ENCODE measurements at places on chromosomes 13 and 19.

DNA sequence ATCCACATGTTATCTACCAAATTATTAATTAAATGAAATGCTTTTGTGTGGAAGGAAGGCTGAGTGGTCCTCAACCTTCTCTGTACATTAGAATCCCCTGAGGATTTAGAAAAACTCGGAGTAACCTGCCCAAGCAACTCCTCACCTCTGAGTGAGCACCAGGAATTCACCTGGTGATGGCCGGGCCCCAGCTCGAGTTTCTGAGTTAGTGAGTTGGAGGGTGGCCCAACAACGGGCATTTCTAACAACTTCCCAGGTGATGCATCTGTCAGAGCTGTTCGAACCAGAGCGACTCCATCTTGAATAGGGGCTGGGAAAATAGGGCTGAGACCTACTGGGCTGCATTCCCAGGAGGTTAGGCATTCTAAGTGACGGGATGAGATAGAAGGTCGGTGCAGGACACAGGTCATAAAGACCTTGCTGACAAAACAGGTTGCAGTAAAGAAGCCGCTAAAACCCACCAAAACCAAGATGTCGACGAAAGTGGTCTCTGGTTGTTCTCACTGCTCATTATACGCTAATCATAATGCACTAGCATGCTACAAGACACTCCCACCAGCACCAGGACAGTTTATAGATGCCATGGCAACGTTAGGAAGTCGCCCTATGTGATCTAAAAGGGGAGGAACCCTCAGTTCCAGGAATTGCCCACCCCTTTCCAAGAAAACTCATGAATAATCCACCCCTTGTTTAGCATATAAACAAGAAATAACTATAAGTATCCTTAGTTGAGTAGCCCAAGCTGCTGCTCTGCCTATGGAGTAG, 44.2 kb upstream of the SHISA2 start:
- DNase-seq, result no peak

DNA sequence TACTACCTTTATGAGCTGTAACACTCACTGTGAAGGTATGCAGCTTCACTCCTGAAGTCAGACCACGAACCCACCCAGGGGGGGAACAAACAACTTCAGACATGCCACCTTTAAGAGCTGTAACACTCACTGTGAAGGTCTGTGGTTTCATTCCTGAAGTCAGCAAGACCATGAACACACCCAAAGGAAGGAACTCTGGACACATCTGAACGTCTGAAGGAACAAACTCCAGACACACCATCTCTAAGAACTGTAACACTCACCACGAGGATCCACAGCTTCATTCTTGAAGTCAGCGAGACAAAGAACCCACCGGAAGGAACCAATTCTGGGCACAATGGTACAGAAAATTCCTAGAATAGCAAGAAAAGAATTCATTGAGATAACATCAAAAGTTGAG, 1796.5 kb upstream of the MIR17HG start:
- DNase-seq, result no peak

DNA sequence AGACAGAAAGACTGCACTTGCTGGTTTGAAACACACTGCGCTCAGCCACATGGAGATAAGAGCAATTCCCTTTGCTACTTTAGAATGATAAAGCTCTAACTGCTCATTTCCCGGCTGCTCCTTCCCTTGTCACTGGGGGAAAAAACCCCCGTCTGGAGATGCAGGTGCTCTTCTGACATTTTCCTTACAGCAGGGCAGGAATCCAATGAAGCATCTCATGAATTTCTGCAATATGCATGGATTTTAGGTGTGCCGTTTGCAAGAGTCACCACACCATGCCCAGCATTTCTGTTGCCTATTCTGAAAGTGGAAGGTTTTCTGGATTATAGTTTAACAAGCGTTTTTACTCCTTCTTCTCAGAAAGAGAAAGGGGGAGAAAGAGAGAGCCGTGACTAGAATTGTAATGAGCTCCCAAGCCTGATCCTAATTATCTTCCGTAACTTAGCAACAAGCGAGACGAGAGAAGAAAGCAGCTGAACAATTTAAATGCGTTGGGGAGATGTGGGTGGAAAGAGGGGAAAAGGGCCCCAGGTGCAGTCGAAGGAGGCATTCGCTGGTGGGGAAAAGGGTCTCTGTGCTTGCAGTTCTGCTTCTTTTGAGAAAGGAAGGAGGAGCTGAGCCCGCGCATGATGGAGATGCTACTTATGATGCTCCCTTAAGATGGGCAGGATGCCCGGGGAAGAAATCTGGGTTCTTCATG, 76.6 kb upstream of the SPATA13 start:
- no peak for DNase-seq

- no peak for DNase-seq
These were observed 8.3 kb upstream of the DZIP1 start for GRCh38 chr13:95652821-95653220.

GRCh38 chr19:15583346-15583745, 31.7 kb upstream of the CYP4F8 start:
- no peak for DNase-seq

DNA sequence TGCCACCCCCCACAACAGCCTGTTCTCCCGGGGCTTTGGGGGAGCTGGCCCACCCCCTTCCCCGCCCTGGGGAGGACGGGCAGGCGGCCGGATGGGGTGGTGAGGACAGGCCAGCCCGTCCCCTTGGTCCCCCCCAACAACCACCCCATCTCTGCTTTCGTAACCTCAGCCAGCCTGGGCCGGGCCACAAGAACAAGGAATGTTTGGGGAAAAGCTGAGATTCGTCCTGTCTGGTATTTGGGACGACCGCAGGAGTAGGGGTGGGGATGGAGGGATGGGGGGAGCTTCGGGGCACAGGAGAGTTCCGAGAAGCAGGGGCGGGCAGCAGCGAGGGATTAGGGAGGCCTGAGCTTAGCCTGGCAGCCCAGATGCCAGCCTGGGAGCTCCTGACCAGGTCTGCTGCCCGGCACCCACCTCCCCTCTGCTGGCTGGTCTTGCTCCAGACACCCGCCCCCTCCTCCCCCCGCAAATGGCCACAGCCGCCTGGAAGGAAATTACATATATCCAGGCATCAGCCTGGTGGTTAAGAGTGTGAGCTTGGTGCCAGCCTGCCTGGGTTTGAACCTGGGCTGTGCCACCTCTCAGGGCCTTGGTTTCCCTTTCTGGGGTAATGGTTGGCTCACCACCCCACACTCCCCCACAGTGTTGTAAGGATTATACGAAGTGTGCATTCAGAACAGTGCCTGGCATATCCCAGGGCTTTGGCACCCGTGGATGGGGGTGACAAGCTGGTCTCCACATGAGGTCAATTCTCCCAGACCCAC, at the start of gene PODNL1:
TSS of gene PODNL1 (minus strand) at position 117 of the 764 bp plus-strand sequence. CDS start 236 bp downstream, outside the sequence.
- DNase-seq, result no peak

GRCh38 chr13:39451301-39451700, 151.7 kb downstream of the LHFPL6 start:
- no peak for DNase-seq

- no peak for DNase-seq
These were observed 14.0 kb downstream of the MOB3A start for GRCh38 chr19:2081873-2082810.
